Foreskin keratinocyte (primary cell): ENCODE measurements at places on chromosomes 6 and 20. TPM values are rescaled to one million over a fixed set of nuclear protein-coding genes. Genes with fewer than 3 reads are reported as not detected.

DNA sequence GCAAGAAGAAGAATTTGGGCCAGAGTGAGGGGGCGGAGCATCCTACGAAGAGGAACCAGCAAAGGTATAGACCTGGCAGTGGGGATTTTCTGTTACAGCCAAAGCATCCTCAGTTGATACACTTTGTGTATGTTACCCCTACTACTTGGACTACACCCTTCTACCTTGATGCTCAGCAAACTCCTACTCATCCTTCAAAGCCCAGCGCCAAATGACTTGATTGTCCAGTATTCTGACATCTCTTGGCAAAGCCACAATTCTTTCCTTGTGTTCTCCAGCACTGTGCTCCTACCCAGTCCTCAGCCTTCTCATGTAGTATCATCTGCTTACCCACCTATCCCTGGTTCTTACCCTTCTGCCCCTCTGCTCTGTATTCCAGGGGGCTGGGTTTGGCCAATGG is 21.7 kb upstream of the CTNNBL1 start:
- no peak for DNase-seq

DNA sequence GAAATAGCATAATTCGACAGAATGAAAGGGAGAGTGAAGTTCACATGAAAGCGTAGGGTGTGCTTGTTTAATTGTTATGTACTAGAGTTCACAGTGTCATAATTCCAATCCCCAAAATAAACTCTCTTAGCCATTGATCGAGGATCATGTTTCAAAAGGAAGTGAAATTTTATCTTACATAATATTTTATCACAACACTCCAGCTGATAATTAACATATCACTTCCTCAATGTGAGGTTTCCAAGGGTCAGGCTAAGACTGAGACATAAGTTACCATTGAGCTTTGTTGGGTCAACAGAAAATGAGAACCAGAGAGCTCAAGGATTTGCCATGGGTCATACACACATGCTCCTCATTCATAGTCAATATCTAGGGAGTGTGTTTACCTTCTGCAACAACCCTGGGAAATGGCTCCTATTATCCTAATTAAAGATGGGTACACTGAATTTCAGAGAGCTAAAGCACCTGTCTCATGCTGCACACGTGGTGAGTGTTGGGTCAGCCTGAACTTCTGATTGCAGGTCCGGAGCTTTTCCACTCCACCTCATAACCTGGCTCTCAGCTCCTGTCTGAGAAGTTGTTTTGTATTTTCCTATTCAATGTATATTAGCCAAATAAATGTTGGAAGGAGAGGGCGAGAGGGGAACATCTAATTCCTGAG is 3.0 kb downstream of the GSTA2 start:
- no peak for DNase-seq

GRCh38 chr6:68313911-68314310 is 321.2 kb upstream of the ADGRB3 start:
- DNase-seq = no peak

- DNase-seq = no peak
Measured at GRCh38 chr20:57457243-57458095, 66.3 kb downstream of the RBM38 start.

DNA sequence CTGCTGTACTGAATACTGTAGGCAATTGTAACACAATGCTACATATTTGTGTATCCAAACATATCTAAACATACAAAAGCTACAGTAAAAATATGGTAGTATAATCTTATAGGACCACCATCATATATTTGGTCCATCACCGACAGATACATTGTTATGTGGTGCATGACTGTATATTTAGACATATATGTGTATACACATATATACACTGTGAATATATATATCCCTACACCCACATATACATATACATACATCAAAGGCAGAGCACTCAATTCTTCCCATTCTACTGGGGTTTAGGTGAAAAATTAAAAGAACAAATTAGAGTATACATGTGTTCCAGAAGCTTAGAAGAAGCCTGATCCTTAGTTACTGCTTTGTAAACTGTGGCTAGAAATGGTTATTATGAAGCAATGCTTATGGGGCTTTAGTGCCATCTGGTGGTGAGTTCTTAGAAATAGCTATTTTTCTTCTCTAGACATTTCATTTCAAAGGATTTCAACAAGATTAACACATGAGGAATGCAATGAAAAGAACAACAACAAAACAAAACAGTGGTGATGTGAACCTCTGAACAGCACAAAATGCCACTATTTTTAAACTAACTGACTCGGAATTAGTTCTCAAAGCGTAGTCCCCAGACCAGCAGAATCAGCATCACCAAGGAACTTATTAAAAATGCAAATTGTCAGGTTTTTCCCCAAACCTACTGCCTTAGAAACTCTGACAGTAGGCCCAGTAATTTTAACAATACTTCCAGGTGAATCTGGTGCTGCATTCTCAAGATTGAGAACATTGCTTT is 38.0 kb downstream of the PKHD1 start:
- DNase-seq = peak; percentile 24

- peak; percentile 87 for DNase-seq
Measured at GRCh38 chr20:11769825-11770224, 147.9 kb upstream of the BTBD3 start.

The SIRPG gene
- not detected in 2 replicates for polyA plus RNA-seq

DNA sequence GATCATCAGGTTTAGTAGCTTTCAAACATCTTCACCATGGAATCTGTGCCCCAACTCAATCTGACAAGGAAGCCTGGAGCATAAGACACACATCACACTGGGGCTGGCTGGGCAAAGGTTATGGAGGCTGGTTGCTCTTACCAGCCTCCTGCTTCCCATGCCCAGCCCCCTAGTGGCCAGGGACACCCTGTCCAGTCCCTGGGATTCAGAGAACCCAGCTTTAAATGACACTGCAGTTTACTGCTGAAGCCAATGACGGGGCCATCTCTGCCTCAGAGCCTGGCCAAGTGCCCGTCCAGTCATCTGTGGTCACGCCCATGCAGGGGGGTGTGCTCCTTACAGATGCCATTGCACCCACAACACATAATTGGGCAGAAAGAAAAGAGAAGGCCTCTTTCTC is 272.9 kb downstream of the SMOC2 start:
- no peak for DNase-seq

- DNase-seq = no peak
Measured at GRCh38 chr6:21665392-21666200, 72.0 kb downstream of the SOX4 start.

DNA sequence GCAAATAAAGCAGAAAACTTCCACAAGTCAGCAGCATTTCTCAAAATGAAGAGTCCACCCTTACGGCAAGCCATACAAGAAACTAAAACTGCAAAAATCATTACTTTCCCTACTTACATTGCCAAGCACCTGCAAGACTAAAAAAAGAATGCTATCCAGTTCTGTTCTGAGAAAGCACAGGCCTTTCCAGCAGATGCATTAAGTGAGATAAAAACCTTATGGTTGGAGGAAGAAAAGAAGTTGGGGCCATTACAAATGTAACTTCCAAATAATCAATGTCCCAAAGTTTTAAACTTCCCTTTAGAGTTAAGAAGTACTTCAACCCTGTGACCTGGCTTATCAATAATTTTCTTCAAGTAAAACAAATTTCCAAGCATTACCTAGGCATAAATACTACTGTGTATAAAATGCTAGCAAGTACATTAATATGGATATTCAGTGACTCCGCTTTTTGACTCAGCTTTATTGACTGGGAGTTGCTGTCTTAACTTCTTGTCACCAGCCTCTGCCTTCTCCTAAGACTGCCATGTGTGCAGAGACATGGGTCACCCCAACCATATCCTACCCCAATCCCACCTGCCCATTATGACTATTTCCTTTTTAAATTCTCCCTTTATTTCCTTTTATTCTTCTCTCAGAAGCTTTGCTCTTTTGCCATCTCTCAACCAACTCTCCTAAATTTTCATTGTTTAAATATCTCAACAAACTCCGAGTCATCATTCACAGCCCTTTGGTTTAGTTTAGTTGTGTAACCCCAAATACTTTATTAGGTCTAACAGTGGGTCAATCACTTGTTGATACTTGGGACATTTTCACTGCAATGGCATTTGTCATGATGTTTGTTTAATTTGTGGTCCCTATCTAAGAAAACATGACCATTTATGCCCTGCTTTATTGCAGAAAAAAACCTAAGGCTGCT is 49.7 kb downstream of the SLC22A23 start:
- DNase-seq = no peak

The PTK6 gene
- polyA plus RNA-seq = 15.2 and 22.0 TPM in 2 replicates

GRCh38 chr20:45781391-45781931 is 10.2 kb downstream of the WFDC3 start:
- peak; percentile 95 for DNase-seq

GRCh38 chr6:148811459-148811858 is 64.6 kb downstream of the UST start:
- DNase-seq = no peak

- DNase-seq = no peak
Measured at GRCh38 chr6:125688138-125688537, 61.3 kb upstream of the HEY2 start.
